ENCODE measurements at places on chromosomes 4 and X.

- no peak for DNase-seq
Measured at GRCh38 chr4:138475116-138475515, 233.0 kb upstream of the SLC7A11 start.

- no peak for DNase-seq
Measured at GRCh38 chr4:73299548-73300280, 41.1 kb upstream of the ANKRD17 start.

- no peak for DNase-seq
Measured at GRCh38 chr4:38565271-38566199, 98.5 kb upstream of the KLF3 start.

DNA sequence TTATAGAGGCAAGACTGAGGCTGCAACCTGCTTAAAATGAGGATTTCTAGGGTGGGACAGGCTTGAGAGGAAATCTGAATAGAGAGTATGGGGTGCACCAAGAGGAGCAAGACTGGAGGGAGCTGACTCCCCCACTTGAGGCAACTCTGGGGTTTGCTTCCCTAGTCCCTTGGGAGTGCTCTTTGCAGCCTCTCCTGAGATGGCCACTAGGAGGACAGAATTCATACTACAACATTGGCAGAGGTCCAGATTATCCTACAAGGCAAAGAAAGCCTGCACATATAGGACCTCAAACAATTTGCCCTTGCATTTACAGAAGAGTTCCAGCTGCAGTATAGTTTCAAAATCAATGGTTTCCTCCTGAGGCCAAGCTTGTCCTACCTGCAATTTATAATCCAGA, 830.9 kb downstream of the TECRL start:
- no peak for DNase-seq

- DNase-seq: no peak
Measured at GRCh38 chrX:134338527-134338926, 101.5 kb downstream of the CCDC160 start.

DNA sequence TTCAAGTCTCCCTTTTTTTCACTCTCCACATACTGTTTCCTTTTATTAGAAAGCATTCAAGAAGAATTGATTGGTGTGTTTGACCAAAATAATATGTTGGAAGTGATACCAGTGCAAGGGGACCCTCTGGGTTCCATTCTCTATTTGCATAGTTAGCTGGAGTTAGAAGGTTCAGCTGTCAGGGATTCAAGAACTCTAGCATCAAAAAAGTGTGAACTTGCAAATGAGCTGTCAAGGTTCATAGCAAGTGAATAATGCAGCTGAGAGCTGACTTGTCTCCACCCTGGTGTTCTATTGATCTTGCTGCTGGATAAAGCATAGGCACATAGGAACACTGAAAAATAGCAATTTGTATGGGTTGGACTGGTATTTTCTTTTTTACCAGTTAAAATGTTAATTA, 73.2 kb downstream of the SORBS2 start:
- DNase-seq: no peak

GRCh38 chr4:39548425-39549067, 21.3 kb upstream of the UGDH start:
- no peak for DNase-seq

DNA sequence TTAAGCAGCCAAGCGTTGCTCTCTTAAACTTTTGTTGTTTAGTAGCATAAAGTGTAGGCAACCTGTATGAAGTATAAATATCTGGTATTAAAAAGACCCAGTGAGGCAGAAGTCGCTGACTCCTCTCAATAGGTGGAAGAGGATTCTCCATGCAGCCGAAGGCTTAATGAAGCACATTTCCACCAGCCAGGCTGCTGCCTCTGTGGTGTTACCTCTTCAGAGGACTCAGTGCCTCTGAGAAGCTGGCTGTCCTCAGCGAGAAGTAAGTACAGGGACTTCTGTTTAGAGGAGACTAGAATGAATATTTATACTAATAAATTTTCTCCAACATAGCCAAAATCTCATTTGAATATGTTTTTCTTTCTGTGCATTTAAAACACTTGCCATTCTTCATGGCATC, 6.0 kb downstream of the SORBS2 start:
- DNase-seq: no peak

DNA sequence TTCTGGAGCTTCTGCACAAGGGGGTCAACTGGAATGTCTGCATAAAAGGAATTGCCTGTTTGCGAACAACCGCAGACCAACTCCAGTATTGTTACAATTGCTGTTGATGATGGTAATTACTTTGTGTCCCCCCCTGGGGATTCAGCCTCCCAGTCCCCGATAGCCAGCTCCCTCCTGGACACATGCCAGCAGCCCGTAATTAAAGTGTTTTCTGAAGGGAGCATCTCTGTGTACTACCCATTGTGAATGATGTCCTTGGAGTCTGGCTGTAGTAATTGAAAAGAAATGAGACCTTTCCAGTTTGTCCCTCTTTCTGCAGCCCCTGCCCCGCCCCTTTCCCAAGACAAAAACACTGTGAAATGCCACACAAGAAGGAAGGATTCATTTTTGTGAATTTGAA, 377.1 kb upstream of the LCORL start:
- no peak for DNase-seq

- DNase-seq: no peak
Measured at GRCh38 chr4:26075583-26075982, 161.6 kb downstream of the SMIM20 start.

GRCh38 chr4:76523593-76523992, 88.6 kb downstream of the SHROOM3 start:
- DNase-seq: no peak

- DNase-seq: no peak
Measured at GRCh38 chr4:60034361-60034760, 1165.8 kb upstream of the ADGRL3 start.

- no peak for DNase-seq
Measured at GRCh38 chrX:5775846-5776430, 452.7 kb downstream of the NLGN4X start.

DNA sequence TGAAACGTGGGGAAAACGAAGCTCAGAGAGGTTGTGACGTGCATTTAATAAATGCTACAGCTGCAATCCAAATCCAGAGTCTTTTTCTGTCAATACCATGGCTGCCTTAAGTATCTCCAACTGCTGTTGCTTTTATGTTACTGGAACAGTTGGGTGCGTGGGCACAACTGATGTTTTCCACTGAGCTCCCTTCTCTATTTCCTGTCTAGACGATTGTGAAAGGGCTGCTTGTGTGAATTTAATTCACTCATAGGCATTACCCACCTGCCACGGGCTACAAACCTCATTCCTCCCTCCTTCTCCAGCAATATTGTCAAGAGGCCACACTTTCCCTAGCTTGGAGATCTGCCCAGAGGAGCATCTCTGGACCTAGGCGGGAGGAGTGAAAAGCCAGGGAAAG, 526.0 kb downstream of the MID1IP1 start:
- DNase-seq: no peak

- DNase-seq: no peak
Measured at GRCh38 chrX:143757887-143758286, 37.3 kb upstream of the SPANXN2 start.

- DNase-seq: no peak
Measured at GRCh38 chr4:105624530-105624929, 72.1 kb downstream of the ARHGEF38 start.

DNA sequence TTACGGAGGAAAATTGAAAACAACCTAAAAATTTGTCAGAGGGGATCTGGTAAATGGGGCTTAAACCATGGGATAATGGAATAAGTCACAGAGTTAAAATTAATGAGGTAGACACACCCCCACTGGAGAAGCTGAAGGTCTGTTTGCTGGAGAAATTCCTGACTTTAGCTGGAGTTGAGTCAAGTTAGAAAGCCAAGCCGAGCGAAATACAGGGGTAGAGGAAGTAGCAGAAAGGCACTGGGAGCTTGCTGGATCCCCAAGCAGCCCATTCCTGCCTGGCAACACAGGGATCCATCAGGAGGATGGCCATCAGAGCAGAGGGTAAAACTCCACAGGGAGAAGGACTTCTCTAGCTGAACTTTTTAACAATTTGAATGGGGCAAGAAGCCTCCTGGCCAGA, 163.8 kb downstream of the ATRX start:
- no peak for DNase-seq

DNA sequence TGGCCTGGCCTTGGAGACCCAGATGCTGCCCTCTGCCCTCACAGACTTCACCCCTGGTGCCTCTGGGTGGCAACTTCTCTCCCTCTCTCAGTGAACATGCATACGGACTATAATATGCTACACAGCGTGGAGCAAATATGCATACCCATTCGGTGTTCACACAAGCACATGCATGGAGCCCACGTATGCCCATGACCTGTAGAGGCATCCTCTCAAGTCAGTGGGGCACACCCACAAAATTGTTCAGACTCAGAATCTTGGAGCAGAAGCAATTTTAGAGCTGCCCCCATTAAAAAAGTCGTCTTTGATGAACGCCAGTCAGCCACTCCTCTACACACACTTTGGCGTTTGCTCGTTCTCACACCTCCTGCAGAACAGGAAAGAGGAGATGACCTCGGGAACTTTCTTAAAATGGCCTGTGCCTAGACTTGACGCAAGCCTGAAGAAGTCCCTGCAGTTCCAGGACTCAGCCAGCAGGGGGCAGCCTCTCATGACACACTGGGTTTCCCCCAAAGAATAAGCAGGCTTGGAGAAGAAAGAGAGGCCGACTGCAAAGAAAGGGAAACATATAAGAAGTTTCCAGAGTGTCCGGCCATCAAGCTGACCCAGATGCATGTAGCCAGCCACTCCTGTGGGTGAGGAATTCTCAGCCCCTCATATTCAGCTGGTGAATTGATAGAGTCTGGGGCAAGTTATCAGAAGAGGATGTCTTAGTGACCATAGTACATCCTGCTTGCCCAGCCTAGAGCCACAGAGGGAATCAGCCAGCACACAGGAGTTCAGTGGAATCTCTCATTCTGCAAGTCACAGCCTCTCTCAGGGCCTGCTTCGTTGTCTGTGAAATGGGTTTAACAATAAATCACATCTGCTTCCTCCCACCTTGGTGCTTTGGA, 17.3 kb downstream of the APLN start:
- peak; percentile 51 for DNase-seq

DNA sequence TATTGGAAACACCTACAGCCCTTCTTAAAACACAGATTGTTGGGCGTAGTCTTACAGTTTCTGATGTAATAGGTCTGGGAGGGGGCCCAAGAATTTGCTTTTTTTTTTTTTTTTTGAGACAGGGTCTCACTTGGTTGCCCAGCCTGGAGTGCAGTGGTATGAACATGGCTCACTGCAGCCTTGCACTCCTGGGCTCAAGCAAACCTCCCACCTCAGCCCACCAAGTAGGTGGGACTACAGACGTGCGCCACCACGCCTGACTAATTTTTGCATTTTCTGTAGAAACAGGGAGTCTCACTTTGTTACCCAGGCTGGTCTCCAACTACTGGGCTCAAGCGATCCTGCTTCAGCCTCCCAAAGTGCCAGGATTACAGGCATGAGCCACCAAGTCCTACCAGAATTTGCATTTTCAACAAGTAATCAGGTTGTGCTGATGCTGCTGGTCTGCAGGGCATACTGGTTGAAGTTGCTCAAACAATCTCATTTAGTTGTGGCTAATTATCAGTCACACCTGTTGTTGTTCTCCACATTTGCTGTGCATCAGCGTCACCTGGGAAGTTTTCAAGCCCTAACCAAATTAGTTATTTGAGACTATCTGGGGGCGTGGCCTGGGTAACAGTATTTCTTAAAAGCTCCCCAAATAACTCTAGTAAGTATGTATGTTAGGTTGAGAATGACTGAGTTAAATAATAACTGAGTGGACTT, 14.0 kb downstream of the TMEM154 start:
- DNase-seq: no peak

GRCh38 chr4:7620086-7620813, 185.5 kb upstream of the PSAPL1 start:
- no peak for DNase-seq

DNA sequence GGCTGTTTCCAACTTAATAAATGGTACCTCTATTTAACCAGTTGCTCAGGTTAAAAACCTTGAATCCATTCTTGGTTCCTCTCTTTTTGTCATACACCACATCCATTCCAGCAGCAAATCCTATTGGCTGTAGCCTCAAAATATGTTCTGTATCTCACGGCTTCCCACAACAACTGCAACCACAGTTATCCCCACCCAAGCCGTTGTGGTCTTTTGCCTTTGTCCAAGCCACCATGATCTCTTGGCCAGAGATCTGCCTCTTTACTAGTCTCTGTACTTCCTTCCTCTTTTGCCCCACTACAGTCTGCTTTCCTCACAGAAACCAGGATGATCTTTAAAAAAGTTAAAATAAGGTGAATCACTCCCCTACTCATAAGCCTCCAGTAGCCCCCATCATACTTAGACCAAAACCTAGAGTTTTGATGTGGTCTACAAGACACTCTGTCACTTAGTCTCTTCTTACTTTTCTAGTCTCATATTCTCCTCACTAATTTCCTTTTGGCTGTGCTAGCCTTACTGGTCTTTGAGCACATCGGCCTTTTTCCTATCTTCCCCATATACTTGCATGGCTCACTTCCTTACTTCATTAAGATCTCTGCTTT, 10.3 kb downstream of the MAOA start:
- no peak for DNase-seq

- DNase-seq: no peak
Measured at GRCh38 chr4:40842318-40842717, 92.6 kb downstream of the NSUN7 start.

DNA sequence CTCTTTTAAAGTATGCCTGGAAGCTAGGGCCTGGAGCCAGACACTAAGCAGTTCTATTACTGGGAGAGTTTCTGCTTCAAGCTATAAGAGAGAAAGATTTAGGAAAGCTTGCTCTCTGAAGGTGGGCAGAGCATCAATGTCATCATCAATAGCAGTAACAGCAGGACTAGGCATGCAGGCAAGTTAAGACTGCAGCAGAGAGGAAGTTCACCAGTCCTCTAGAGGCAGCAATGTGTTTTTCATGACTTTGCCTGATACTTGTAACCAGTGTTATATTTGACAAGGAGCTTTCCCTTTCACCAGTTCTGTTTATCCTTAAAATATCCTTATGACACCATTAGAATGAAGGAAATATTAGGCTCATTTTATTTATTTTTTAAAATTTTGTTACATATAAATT, 237.9 kb downstream of the KCTD8 start:
- no peak for DNase-seq

DNA sequence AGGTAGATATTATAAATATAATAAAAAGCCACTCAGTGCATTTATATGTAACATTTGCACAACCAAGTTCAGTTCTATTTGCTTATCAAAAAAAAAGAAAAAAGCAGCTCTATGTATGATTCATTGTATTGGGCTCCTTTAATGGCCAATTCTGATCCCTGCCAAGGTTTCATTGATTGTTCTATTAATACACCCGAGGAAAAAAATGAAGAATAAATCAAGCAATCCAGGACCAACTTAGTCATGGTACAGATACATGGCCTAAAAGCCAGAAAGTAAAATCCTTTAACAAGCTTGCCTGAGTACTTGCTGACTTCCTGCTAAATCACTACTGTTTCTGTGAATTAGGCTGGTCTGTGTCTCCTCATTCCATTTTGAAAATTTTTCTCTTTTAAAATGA, 77.6 kb upstream of the PCDH7 start:
- no peak for DNase-seq

DNA sequence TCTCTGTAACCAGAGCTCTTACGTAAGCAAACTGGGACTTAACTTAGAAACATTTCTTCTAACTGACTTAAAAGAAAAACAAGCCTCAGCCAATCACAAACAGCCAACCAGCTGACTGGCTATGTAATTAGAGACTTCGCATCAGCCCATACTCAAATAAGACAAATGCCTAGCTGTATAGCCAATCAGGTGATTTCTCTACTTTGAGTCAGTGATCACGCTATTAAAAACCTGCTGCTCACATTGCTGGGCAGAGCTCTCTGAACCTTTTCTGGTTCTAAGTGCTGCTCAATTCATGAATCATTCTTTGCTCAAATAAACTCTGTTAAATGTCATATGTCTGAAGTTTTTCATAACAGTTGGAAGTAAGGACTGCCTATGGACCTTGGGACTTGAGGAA, 9.9 kb upstream of the SMIM10L2A start:
- DNase-seq: no peak
